ENCODE measurements at places on chromosomes 3 and 15. TPM values are rescaled to one million over a fixed set of nuclear protein-coding genes. Genes with fewer than 3 reads are reported as not detected.

The GOLGA8Q gene
- not detected for total RNA-seq

The BSN gene
- total RNA-seq: 1.7 TPM

DNA sequence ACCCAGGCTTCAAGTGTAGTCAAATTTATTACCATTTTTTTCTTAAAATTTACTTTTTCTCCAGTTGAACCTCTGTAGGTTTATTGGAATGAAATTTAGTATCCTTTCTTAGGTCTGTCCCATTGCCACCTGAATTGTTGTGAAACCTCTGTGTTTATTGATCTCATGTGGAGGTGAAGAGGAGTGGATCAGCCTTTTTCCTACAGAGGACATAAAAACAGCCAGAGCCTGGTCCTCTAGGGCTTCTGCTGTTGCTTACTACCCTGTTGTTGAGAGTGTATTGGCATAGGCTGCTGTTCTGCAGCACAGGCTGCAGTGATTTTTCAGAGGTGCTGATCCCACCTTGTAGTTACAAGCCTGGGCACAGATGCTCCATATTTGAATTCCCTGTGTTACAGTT lies 44.6 kb downstream of the LRRC28 start:
- H3K4me1 ChIP-seq: no peaks in the 10 kb centered on the region
- H3K27me3 ChIP-seq: no peaks in the 10 kb centered on the region
- H3K27ac ChIP-seq: no peak overlapping the region
- peaks cover 9% of the 10 kb centered on the region for H3K36me3 ChIP-seq

- H3K4me3 ChIP-seq: no peak overlapping the region
- DNase-seq: no peak
- H3K27me3 ChIP-seq: no peaks in the 10 kb centered on the region
- H3K4me1 ChIP-seq: no peaks in the 10 kb centered on the region
- peaks cover 6% of the 10 kb centered on the region for H3K36me3 ChIP-seq
Measured at GRCh38 chr3:136939489-136939888, 18.3 kb upstream of the IL20RB start.

GRCh38 chr15:66292571-66293418 lies 573 bp upstream of the DIS3L start:
- peaks cover 1% of the 10 kb centered on the region for H3K36me3 ChIP-seq
- no peak overlapping the region for H3K27ac ChIP-seq
- DNase-seq: no peak
- peaks cover 6% of the 10 kb centered on the region for H3K4me1 ChIP-seq
- no peaks in the 10 kb centered on the region for H3K27me3 ChIP-seq

The GOLGA6L10 gene
- 4.1 TPM for total RNA-seq

The UBA3 gene
- total RNA-seq: 57.1 TPM

- no peak for DNase-seq
- H3K4me1 ChIP-seq: no peaks in the 10 kb centered on the region
- H3K4me3 ChIP-seq: no peak overlapping the region
- no peak overlapping the region for H3K27ac ChIP-seq
- no peaks in the 10 kb centered on the region for H3K36me3 ChIP-seq
Measured at GRCh38 chr3:32117320-32117719, 10.9 kb downstream of the GPD1L start.

The CCDC191 gene
- total RNA-seq: 5.6 TPM

DNA sequence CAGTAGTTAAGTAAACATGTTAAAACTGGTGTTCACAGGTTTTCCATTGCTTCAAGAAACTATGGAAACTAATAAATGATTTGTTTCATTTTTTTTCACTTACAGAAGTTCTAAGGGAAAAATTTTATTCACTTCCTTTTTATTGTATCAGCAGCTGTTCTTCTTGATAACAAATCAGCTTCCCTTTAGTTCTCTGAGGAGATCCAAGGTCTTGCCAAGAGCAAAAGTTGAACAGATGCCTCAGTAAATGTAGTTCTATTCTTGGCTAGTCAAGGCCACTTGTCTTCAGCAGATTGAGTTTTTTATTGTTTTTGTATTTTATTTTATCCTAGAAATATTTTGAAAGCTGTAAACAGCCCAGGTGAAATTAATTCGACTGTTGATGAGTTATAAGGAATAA lies 41.8 kb downstream of the KCNH8 start:
- no peak overlapping the region for H3K27ac ChIP-seq
- no peaks in the 10 kb centered on the region for H3K36me3 ChIP-seq
- H3K4me3 ChIP-seq: no peak overlapping the region
- H3K4me1 ChIP-seq: peaks cover 16% of the 10 kb centered on the region
- H3K27me3 ChIP-seq: no peaks in the 10 kb centered on the region

The BBX gene
- total RNA-seq: 38.8 TPM

- no peaks in the 10 kb centered on the region for H3K36me3 ChIP-seq
- H3K4me3 ChIP-seq: no peak overlapping the region
- H3K27ac ChIP-seq: no peak overlapping the region
- no peaks in the 10 kb centered on the region for H3K27me3 ChIP-seq
Measured at GRCh38 chr3:35965908-35966307, 326.6 kb downstream of the ARPP21 start.

DNA sequence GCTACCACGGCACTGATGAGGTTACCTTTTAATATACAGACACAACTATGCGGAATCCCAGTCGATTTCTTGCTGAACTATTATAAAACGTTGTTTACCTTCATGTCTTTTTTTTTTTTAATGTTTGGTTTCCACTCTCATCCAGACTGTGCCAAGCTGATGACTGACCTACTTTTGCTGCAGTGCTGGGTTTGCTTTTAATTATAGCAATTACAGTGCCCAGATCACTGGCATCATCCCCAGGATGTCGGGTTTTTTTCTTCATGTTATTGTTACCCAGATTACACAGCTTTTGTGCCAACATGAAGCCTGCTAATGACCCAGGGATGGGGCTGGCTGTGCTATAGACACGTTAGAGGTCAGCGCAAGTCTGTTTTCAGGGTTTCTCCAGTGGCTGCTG lies 294.0 kb upstream of the ATP10A start:
- H3K4me1 ChIP-seq: no peaks in the 10 kb centered on the region
- no peaks in the 10 kb centered on the region for H3K36me3 ChIP-seq
- no peak for DNase-seq
- H3K27ac ChIP-seq: no peak overlapping the region
- no peaks in the 10 kb centered on the region for H3K27me3 ChIP-seq

DNA sequence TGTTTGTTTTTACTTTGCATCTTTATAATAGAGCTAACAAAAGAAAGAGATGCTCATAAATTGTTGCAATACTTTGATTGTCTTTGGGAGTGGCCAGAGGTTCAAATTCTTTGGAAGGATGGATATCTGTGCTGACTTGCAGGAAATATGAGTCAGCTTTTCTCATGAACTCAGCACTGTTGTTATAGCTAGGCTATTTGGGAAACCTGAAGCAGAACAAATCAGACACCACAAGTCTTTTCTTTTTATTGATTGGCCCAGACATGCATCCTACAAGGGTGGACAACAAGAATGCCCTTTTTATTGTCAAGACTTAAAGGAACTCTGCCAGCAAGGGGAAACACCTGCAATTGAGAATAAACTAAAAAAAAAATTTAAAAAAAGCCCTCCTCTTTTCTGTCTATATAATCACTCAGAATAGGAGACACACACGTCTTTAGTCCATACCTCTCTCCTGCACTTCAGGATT lies 4.6 kb upstream of the DENND4A start:
- H3K27ac ChIP-seq: no peak overlapping the region
- no peaks in the 10 kb centered on the region for H3K4me1 ChIP-seq
- DNase-seq: no peak
- no peak overlapping the region for H3K4me3 ChIP-seq
- no peaks in the 10 kb centered on the region for H3K27me3 ChIP-seq

- no peaks in the 10 kb centered on the region for H3K4me1 ChIP-seq
- no peaks in the 10 kb centered on the region for H3K36me3 ChIP-seq
- peak overlapping the region; percentile 73 for H3K4me3 ChIP-seq
- DNase-seq: no peak
Measured at GRCh38 chr3:126213379-126214028, 33.1 kb upstream of the ALDH1L1 start.

DNA sequence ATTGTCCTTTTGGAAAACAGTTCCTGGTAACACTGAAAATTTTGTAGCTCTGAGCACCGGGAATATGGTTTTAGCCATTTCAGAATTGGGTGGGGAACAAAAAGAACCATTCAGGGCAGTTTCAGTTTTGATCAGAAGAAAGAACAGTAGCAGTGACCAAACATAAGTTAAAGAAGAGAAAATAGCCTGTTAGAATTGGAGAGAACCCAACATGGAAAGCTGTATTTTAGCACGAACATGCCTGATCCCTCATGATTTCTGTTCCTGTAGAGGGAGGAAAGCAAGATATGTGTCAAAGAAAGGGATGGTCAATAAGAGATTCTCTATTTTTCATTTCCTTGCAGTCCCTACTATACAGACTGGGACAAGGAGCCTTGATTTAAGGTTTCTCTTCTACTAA lies 119.9 kb downstream of the ALDH1A2 start:
- no peak for DNase-seq
- H3K36me3 ChIP-seq: no peaks in the 10 kb centered on the region

Data from endodermal cell (in vitro differentiated cells).